ENCODE measurements at places on chromosomes 5 and 9.

DNA sequence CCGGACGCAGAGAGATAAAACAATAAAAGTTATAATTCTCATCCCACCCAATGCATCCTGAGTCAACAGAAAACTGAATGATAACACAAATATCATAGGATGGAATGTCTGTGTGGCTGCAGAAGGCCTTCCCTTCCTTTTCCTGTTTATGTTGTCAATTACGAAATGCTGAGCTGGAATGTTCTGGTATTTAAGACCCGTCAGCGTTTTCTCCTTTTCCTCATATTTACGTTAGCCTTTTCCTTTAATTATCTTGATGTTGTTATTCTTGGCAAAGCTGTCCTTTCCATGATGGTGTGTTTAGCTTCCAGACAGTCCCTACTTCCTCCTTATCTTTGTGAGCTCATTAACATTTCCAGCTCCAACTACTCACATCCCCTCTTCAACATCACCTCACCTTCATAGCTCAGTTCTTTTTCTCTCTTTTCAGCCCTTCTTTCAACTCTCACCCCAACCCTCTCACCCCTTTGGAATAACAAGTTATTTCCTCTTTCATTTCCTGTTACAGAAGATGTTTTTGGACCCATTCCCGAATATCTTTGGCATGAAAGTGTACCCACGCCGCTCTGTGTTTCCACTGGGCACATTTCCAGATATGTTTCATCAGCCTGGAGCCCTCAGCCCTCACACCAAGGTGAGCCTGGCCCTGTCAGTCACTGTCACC lies 221.6 kb downstream of the NR2F1-AS1 start:
- DNase-seq, result peak; percentile 59

DNA sequence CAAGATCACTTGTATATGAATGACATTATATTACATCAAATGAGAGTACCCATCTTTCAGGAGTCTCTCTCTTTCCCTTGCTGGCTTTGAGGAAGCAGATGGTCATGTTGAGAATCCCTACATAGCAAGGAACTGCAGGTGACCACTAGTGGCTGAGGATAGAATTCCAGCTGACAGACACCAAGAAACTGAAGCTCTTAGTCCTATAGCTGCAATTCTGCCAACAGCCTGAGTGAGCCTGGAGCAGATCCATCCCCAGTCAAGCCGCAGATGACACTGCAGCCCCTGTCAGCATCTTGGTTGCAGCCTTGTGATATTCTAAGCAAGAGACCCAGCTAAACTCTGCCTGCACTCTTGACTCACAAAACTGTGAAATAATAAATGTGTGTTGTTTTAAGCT lies 531.5 kb downstream of the CSNK1G3 start:
- DNase-seq, result no peak

GRCh38 chr5:137828180-137828579 lies 39.5 kb upstream of the MYOT start:
- DNase-seq, result no peak

GRCh38 chr5:2007496-2007877 lies 124.8 kb upstream of the IRX4 start:
- no peak for DNase-seq

DNA sequence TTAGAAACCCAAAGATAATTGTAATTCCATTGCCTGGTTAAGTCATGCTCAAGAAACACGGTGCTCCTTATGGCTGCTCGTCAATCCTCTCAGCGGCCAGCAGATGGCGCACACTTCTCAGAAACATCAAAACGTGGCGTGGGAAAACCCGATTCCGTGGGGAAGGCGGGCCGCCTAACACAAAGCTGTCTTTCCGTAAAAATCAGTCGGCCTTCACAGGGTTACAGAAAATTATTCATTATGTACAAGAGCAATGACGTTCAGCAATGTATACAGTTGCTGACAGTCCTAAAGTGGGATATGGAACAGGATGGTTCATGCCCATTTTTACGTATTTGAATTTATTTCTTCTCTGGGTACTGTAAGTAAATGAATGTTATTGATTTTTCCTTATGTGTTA lies 83.5 kb downstream of the PDE4D start:
- DNase-seq, result peak; percentile 55

DNA sequence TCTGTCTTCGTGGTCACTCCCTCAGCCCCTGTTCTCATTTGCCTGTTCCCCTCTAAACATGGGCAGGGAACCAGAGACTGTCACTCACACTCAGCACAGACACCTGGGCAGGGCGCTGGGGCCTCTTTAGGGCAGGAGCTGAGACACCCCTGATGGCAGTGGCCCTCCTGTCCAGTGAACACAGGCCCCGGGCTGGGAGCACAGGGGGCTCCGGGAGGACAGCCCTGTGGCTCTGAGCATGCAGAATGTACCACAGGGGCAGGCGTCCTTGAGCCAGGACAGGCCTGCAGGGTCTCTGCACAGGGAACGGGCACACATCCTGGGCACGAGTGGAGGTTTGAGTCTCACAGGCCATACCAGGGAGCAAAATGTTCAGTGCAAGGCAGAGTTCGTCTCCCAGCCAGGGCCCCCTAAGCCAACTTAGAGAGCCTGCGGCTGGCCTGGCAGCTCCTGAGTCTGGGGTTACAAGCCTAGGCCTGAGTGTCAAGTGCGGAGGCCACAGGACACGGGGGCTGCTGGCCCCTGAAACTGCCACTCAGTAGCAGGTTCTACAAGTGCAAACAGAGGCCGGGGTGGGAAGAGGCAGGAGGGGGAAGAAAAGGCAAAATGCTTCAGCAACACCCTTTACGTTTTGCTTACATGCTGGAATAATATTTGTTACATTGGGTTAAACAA lies 55.9 kb upstream of the NKD2 start:
- DNase-seq, result no peak

DNA sequence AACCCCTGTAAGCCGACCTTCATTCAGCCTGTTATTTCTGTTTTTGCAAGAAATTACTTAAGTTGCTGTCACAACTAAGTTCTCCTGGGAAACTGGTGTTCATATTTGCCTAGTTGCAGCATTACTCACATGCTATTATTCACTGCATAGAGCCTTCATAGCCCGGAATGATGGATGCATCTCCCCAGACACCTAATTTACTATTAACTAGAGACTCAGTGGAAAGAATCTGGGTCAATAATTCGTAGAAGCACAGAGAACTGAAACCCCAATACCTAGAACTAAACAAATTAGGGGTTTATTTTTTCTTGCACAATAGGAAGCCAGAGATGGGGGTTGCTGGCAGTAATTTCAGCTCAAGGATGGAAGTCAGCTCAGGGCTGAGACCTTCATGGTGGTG lies 45.7 kb upstream of the FAM170A start:
- no peak for DNase-seq

DNA sequence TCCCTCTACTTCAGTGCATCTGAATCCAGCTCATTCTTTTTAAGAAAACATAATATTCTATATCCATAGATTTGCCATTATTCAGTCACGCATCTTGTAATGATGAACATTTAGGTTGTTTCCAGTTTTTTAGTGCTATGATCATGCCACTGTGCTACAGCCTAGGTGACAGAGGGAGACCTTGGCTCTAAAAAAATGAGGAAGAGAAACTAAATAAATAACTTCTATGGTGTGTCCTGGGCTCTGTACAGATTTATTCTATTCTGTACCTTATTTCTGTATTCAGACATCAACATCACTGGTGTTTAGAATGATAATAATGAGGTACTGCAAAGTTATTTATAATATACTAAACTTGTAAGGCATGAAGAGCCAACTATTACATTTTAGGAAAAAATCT lies 45.9 kb downstream of the PDE8B start:
- DNase-seq, result no peak

GRCh38 chr5:111635916-111636570 lies 121.0 kb downstream of the NREP start:
- no peak for DNase-seq

DNA sequence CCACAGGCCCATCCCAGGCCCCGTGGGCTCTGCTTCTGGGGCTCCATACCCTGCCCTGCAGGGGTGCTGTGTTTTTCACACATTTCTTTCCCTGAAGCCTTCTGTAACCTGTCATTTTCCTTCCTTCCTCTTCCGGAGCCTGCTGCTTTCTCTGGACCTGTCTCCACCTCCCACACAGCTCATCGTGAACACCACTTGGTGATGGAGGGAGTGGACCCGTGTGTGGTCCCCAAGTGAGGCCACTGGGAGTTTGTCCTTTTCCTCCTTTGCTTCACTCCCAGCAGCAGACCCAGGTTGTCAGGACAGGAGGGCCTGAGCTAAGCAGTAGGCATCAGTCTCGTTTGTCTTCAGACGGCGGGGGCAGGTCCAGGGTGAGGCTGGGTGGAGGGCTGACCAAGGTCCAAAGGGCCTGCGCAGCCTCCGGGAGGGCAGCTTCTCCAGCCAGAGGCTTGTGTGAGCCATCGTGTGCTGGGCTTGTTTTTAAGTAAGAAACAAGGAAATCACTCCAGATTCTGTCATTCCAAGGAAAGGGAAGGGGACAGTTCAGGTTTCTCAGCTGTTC lies 5.8 kb upstream of the POMT1 start:
- no peak for DNase-seq

Data from AG04450 (cell line).